Astrocyte of the spinal cord (primary cell): ENCODE measurements at places on chromosomes 1 and 21.
A peak's percentile ranks its signal among the peaks of the same experiment; 100 is the strongest.

GRCh38 chr1:19210772-19211549 is 895 bp upstream of the UBR4 start:
- DNase-seq, result peak; percentile 32

DNA sequence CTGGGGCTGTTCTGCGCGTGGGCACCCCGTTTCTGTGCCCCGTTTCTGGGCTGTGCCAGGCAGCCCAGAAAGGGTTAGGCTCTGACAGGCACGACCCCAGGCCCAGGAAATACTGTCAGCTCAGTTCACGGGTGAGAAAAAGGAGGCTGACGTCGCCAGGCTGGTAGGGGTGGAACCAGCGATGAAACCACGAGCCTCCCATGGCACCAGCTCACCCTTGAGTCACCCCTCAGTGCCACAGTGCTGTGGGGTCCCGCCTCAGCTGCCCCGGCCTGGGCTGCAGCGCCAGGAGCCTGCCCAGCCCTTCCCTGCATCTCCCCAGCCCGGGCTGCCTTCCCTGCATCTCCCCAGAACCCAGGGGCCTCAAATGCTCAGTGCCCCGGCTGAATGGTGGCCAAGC is 11.5 kb downstream of the MEGF6 start:
- DNase-seq, result no peak

DNA sequence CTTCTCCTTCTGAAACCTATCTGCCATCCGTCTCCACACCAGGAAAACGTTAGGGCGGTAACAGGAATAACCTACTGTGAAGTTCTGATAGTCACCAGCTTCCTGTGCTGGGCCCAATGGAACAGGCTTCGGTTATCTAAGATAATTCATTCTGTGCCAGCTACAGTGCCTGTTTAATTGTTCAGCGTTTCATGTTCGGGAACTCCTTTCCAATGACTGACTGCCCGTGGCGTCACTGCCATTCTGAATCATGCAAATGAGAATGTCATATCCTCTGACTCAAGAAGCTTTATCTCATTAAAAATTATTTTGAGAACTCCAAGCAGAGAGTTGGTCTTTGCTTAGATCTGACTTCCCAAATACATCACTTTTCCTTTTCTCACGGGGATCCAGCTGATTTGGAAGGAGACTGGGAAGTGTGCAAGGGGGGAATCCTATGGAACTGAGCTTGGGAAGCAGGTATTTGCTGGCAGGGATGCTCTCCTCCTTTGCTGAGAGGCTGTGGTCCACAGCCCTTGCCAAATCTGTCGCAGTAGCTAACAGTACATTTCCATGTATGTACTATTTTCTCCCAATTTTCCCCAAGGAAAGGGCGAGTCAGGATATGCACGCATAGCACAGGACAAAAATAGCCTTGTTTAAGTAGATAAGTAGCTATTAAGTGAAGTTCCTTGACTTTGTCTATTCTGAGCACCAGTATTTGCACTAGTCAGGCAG is 358.7 kb downstream of the LTN1 start:
- DNase-seq, result peak; percentile 83

- DNase-seq, result no peak
Observed at GRCh38 chr1:245953876-245954660, 553.0 kb downstream of the SMYD3 start.

DNA sequence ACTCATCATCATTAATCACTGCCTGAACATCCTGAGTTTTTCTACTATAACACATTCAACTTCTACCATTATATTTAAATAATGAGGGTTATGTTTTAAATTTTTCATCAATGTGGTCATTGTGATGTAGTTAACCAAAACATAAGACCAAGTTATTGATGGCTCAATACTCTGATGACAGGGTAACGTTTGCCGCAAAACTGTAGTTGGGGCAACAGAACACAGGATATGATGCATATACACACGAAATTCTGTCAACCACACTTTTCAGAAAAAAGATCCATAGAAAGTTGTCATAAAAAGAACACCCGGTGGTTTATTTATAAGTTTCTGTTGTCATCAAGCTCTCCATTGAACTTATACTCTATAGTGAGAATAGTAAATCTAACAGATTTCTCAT is 121.7 kb upstream of the COL11A1 start:
- peak; percentile 44 for DNase-seq

- no peak for DNase-seq
Observed at GRCh38 chr1:208335371-208336136, 91.4 kb upstream of the PLXNA2 start.
